ENCODE measurements at places on chromosomes 7 and 10.

GRCh38 chr10:62727934-62728333, 76.6 kb upstream of the ADO start:
- DNase-seq, result no peak

GRCh38 chr10:88027570-88027969, 164.1 kb downstream of the PTEN start:
- no peak for DNase-seq

DNA sequence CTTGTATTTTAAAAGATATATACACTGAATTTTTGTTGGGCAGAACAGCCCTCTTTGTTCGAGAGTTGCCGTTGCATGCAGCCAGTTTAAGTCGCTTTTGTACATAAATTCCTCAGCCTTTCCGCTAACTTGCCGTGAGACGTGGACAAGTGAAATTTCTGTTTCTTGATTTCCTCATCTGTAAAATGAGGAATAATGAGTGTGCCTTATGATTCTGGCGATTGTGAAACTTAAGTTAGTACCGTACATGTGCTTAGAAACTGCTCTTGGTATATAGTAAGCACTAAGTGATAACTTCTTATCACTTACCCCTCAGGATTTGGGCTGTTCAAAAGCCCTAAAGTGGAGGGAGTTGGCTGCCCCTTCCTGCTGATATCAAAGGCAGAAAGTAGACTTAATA, 1.4 kb downstream of the CCNJ start:
- no peak for DNase-seq

DNA sequence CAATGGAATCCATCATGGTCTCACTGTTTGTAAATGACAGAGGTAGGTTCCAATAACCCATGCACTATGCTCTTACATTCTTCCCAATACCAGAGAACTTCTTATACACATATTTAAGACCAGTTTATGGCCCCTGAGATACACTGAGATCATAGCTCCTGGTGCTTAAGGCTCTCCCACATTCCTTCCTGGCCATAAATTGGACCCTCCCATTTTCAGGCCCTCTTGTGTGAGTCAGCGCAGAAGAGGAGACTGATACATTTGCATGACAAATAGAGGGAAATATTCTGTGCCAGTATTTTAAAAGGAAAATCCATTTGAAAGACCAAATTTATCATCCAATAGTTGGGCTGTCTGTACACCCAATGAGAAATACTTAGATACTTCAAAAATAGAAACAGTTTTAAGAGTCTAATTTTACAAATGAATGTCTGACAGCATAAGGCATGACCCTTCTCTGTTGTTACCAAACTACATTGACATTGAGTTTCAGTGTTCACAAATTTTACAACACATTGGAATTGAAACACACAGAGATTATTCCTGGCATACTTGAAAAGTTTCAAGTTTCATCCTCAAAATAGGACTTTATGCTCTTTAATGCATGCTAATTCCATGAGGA, 35.3 kb downstream of the SLC16A9 start:
- no peak for DNase-seq

DNA sequence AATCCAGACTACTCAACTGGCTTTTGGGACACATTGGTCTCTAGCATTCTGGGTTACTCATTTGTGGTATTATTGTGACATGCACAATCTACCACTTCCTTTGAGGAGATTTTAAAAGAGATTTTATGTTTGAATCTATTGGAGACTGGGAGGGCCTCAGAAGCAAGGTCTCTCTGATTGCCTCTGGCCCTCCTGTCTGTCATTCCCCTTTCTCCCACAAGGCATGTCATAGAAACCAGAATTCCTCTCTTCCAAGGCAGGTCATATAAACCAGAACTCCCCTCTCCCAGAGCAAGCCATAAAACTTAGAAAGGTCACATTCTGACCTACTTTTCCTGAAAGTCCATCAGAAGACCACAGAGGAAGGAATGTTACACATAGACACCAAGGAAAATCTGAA, 777.7 kb downstream of the PHTF2 start:
- DNase-seq, result no peak

GRCh38 chr10:71424496-71425194, 27.9 kb downstream of the CDH23 start:
- DNase-seq, result no peak

GRCh38 chr7:157459966-157460365, 123.2 kb downstream of the DNAJB6 start:
- no peak for DNase-seq

DNA sequence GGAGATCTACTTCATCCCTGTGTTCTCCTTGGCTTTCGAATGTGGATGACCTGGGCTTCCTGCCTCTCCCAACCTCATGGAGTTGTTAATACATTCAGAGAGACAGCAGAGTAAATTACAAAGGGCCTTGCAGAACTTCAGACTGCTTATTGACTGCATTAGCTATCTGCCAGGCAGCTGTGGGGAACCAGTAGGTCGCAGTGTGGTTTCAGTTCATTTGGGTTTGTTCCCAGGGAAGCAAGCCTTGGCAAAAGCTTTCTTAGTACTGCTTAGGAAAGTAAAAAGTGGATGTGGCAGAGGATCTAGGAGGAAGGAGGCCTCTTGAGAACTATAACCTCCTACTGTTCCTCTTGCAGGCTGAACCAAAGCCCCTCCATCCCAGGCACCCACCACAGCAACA, 9.2 kb downstream of the NPFFR1 start:
- no peak for DNase-seq

DNA sequence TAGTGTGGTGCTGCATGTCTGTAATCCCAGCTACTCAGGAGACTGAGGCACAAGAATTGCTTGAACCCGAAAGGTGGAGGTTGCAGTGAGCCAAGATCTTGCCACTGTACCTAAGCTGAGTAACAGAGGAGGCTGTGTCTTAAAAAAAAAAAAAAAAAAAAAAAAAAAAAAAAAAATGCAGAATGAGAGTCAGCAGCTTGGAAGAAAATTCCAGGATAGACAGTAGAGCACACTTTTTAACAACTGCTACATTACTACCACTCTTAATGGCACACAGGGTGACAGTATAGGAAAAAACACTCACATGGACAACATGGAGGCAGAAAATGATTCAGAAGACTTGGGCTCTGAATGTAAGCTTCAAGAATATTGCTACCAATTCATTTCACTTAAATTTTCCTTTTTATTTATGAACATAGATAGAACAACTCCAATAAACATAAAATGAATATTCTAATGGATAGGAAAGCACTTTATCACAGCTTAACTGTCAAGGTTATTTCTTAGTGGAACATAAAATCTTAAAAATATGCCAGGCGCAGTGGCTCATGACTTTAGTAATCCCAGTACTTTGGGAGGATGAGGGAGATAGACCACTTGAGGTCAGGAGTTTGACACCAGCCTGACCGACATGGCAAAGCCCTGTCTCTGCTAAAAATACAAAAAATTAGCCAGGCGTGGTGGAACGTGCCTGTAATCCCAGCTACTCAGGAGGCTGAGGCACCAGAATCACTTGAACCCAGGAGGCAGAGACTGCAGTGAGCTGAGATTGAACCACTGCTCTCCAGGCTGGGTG, 31.5 kb downstream of the CHCHD3 start:
- no peak for DNase-seq

- no peak for DNase-seq
Measured at GRCh38 chr7:3240826-3241430, 60.1 kb upstream of the SDK1 start.

DNA sequence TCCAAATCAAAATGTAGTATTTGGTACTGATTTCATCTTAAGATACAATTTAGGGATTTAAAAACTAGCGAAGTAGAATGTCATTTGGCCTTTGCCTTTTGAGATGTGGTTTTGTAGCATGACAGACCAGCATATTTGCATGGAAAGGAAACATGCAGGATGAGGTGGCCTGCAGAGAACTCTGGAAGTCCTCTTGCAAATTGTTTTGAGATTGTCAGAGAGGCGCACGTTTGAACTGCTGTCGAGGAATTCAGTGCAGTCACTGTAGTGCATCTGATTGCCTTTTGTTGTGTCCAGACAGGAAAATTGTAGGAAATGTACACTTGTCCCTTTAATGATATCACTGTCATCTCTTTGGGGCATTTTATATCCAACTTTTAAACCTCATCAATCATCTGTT, 136.7 kb downstream of the CELF2 start:
- no peak for DNase-seq

GRCh38 chr7:47489624-47490023, 92.3 kb downstream of the TNS3 start:
- DNase-seq, result no peak

DNA sequence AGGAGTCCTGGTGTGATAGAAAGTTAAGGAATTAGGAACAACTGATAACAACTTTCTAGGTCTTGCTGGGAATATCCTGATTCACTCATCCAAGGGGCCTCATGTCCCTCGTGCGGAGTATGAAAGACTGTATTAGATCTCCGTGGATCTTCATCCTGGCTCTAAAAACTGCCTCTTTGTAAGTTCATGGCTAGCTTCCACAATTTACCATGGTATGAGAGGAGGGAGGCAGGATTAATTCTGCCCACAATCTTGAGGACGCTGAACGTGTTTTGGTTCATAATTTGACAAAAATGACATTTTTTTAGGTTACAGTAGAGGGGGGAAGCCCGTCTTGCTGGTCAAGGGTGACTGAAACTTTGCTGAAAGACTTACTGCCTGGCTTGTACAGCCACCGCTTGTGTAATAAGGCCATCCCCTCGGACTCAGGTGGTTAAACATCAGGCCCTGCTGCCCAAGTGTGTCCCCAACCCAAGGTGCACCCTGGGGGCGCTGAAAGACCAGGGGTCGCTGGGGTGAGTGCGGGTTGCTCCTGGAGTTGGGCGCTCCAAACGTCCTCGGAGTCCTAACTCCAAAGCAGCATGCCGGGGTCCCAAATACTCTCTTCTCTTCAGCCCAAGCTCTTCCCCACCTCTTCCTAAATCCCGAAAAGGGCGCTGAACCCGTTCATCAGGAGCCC, 733 bp downstream of the HIBADH start:
- DNase-seq, result no peak

GRCh38 chr10:48549236-48549635, 55.6 kb downstream of the ARHGAP22 start:
- DNase-seq, result no peak

- no peak for DNase-seq
Measured at GRCh38 chr10:68560943-68561864, 1.1 kb downstream of the TET1 start.

DNA sequence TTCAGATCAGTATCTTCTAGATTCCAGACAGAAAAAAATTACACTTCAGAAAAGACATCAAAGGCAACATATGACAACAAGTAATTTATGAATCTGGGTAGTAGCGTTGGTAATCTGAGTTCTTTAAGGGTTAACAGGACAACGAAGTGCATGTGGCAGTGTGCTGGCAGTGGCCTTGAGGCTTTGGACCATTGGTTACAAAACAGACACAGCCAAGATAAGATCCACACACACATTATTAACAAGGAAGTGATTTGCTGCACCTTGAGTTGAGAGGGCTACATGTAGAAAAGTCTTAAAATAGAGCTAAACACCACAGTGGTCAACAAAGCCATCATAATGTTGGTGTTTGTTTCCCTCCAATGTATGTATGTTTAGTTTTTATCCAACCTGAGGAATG, 40.6 kb downstream of the AKR1D1 start:
- DNase-seq, result no peak

DNA sequence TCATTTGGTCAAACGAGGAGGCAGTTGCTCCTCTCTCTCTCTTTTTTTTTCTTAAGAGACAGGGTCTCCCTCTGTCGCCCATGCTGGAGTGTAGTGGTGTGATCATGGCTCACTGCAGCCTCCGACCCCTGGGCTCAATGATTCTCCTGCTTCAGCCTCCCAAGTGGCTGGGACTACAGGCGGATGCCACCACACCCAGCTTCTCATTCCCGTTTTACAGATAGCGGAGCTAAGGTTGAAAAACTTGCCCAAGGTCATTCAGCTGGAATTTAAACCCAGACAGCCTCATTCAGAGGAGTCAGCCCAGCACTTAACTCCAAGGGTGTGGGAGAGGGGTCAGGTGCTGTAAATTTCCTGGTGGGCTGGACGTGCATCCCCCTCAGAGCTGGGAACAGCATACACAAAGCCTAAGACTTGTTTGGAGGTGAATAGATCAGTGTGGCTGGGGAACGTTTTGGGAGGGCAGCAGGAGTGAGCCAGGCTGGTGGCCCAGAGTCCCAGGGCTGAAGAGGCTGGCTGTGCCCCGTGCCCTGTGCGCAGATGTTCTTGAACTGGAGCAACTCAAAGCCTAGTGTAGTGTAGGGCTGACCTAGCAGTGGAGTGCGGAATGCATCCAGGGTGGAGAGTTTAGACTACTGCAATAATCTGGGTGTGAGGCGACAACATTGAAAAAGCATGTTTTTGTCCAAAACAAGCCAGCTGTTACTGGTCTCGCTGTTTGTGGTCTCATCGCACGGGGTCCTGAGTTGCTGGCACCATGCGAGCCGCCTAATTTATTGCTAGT, 2.3 kb downstream of the HTRA1 start:
- no peak for DNase-seq

- DNase-seq, result no peak
Measured at GRCh38 chr10:116948530-116948870, 56.5 kb downstream of the SHTN1 start.

GRCh38 chr10:98748298-98748697, 301.6 kb upstream of the HPS1 start:
- no peak for DNase-seq

GRCh38 chr7:19537942-19538401, 170.9 kb downstream of the POLR1F start:
- DNase-seq, result no peak

- no peak for DNase-seq
Measured at GRCh38 chr7:143352531-143353002, 9.9 kb downstream of the FAM131B start.

DNA sequence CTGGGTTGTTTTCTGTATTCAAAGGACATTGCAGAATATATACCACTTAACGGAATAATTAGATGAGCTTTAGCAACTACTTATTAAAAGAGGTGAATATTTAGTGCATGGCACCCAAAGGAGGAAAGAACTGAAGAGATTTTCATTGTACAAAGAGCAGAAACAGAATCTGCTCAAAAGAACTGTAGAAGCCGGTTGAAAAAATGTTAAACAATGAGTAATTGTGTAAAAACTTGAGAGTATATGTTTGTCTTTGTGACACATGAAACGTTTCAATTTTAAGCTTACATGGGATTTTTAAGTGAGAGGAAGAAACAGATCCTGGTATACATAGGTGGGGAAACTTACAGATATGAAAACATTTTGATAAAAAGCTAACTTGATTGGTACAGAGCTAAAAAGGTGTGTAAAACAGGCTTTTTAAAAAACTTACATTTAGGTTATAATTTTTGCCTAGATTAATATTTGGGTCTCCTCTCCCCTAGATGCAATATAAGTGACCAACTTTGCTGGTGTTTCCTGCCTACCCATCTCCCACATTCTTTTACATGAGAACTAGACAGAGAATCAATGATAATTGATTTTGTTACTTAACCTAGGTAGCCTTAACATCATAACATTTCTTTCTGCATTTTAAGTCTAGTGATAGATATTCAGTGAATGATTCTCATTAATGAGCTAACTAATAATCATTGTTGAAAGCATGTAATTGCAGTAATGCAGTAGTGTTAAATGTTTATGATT, 6.8 kb downstream of the ARL5B start:
- no peak for DNase-seq

GRCh38 chr10:103745341-103746247, 109.8 kb downstream of the SH3PXD2A start:
- no peak for DNase-seq

GRCh38 chr7:151541709-151542499, 22.2 kb upstream of the RHEB start:
- DNase-seq, result no peak
